ENCODE measurements at places on chromosomes 1 and 21. TPM values are rescaled to one million over a fixed set of nuclear protein-coding genes. Genes with fewer than 3 reads are reported as not detected.
A peak's percentile ranks its signal among the peaks of the same experiment; 100 is the strongest.

The NBPF6 gene
- not detected for total RNA-seq

DNA sequence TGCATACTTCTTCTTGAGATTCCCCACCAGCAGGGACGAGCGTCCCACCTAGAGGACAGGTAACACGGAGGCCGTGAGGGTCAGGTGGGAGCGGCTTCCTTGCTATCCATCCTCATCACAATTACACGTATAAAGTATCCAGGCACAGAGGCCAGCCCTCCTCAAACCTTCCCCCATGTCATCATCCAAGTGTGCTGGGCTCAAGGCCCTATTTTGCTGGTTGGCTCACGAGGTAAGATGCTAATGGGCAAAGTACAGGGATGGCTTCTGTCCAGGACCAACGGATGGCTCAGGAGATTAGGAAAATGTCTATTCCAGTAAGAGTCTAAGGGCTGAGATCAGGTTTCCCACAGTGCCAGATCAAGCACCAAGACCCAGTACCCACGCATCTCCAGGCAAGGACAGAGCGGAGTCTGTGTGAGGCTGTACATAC lies 11.5 kb upstream of the A3GALT2 start:
- peaks cover 77% of the 10 kb centered on the region for H3K36me3 ChIP-seq
- no peak for DNase-seq
- no peaks in the 10 kb centered on the region for H3K27me3 ChIP-seq

DNA sequence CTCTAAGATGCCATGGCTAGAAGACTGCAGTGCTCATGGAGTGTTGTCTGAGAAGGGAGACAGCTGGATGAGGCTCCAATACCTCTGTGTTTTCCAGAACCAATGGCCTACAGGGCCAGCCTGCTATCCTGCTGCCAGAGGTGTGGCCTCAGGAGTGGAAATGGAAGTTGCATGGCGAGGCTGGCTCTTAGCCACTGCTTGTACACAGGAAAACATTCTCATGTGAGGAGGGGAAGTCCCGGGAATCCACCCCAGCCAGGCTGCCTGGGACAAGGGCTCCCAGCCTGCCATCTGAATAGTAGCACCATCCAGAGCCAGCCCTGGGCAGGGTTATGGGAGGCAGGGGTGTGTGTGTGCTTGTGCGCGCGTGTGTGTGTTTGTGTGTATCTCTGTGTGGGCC lies 56.5 kb downstream of the SDC3 start:
- H3K4me3 ChIP-seq: no peak overlapping the region
- H3K4me1 ChIP-seq: no peaks in the 10 kb centered on the region
- no peaks in the 10 kb centered on the region for H3K36me3 ChIP-seq
- DNase-seq: peak; percentile 81

- no peak for DNase-seq
- H3K27ac ChIP-seq: no peak overlapping the region
- H3K4me3 ChIP-seq: no peak overlapping the region
- H3K27me3 ChIP-seq: no peaks in the 10 kb centered on the region
- H3K4me1 ChIP-seq: no peaks in the 10 kb centered on the region
Observed at GRCh38 chr1:174036204-174036603, 14.0 kb upstream of the RC3H1 start.

GRCh38 chr21:19228226-19228625 lies 824.6 kb upstream of the TMPRSS15 start:
- no peak overlapping the region for H3K27ac ChIP-seq
- no peak for DNase-seq
- no peaks in the 10 kb centered on the region for H3K4me1 ChIP-seq
- no peaks in the 10 kb centered on the region for H3K36me3 ChIP-seq
- H3K4me3 ChIP-seq: no peak overlapping the region

GRCh38 chr1:80531182-80531581 lies 1269.6 kb upstream of the ADGRL2 start:
- DNase-seq: no peak
- H3K4me1 ChIP-seq: no peaks in the 10 kb centered on the region
- H3K36me3 ChIP-seq: no peaks in the 10 kb centered on the region
- H3K4me3 ChIP-seq: no peak overlapping the region
- no peaks in the 10 kb centered on the region for H3K27me3 ChIP-seq

The GLMN gene
- 5.1 TPM for total RNA-seq

The HORMAD1 gene
- 0.31 TPM for total RNA-seq

DNA sequence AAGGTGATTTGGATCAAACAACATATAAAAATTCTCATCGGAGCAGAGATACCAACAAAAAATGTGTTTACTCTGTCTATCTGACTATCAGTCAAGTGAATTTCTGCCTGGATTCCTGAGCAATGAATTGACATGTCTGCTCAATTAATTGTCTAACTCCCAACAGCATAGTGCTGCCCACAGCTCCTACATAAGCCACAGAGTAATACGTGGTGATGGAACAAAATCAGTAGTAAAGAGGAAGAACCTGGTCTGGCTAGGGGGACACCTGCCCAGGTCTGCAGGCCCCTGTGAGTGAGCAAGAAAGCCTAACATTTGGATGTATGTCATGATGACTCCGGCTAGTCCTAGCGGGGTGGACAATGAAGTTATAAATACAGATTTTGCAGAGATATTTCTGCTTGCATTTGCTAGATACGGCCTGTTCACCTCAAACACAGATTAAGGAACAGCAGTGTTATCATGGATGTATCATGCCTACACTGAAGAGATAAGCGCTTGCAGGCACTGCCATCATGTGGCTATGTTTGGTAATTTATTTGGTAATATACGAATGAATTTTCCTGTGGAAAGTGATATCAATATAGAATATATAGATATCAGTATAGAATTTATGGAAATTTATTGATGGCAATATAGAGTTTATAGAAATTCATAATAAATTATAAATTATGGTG lies 69.6 kb upstream of the LRRC8B start:
- DNase-seq: no peak
- H3K4me1 ChIP-seq: no peaks in the 10 kb centered on the region
- H3K27me3 ChIP-seq: no peaks in the 10 kb centered on the region
- no peaks in the 10 kb centered on the region for H3K36me3 ChIP-seq
- H3K4me3 ChIP-seq: no peak overlapping the region

DNA sequence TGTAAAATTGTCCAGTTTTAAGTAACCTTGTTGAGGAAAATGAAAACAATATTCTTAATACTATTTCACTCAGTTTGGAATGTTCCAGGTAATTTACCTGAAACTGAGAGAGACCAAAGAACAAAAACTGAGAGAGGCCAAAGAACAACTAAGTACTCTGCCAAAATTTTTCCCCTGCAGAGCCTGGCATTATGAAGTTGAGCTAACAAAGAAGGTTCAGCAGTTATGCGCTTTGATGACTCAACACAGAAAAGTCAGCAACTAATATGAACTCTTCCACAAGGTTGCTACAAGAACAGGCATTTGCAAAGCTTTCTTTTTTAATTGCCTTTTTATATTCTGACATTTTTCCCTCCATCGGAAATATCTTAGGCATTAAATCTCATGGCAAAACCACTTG lies 270.9 kb downstream of the CHRM3 start:
- H3K27ac ChIP-seq: no peak overlapping the region
- no peak for DNase-seq
- no peaks in the 10 kb centered on the region for H3K4me1 ChIP-seq
- H3K27me3 ChIP-seq: no peaks in the 10 kb centered on the region

DNA sequence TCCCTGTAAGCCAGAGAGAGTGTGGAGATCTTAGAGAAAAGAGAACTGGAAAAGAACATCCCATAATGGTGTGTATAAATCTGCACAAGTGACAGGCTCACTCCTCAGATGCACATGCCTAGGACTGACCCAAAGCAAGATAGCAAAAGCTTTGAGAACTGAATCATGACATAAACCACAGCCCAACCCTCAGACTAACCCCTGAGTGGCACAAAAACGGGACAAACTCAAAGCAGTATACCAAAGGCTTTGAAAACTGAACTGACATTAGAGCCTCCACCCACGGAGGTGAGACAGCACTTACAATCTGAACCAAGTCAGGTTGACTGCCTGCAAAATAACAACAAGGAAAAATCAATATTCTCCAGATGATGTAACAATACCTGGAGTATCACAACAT lies 70.8 kb downstream of the TIAM1 start:
- H3K4me3 ChIP-seq: no peak overlapping the region
- H3K27me3 ChIP-seq: no peaks in the 10 kb centered on the region
- DNase-seq: no peak
- no peaks in the 10 kb centered on the region for H3K4me1 ChIP-seq
- H3K27ac ChIP-seq: no peak overlapping the region

- no peak overlapping the region for H3K27ac ChIP-seq
- DNase-seq: no peak
- H3K27me3 ChIP-seq: no peaks in the 10 kb centered on the region
- H3K36me3 ChIP-seq: peaks cover 18% of the 10 kb centered on the region
Observed at GRCh38 chr1:11053758-11054137, 6.1 kb downstream of the SRM start.

- H3K36me3 ChIP-seq: no peaks in the 10 kb centered on the region
- H3K4me1 ChIP-seq: peaks cover 16% of the 10 kb centered on the region
- peak overlapping the region; percentile 20 for H3K4me3 ChIP-seq
- H3K27me3 ChIP-seq: no peaks in the 10 kb centered on the region
- H3K27ac ChIP-seq: peak overlapping the region; percentile 78
Observed at GRCh38 chr1:24391882-24392603, 21.5 kb downstream of the STPG1 start.

The GSTM5 gene
- total RNA-seq: 3.6 TPM

GRCh38 chr1:31439276-31439675 lies 26.3 kb downstream of the SERINC2 start:
- H3K27me3 ChIP-seq: no peaks in the 10 kb centered on the region
- H3K27ac ChIP-seq: no peak overlapping the region
- no peaks in the 10 kb centered on the region for H3K4me1 ChIP-seq
- no peaks in the 10 kb centered on the region for H3K36me3 ChIP-seq

GRCh38 chr1:116382321-116382720 lies 9.3 kb downstream of the ATP1A1 start:
- H3K36me3 ChIP-seq: peaks cover 34% of the 10 kb centered on the region
- peak overlapping the region; percentile 98 for H3K27ac ChIP-seq
- H3K27me3 ChIP-seq: no peaks in the 10 kb centered on the region
- H3K4me1 ChIP-seq: no peaks in the 10 kb centered on the region

- H3K4me1 ChIP-seq: no peaks in the 10 kb centered on the region
- H3K27ac ChIP-seq: no peak overlapping the region
- H3K27me3 ChIP-seq: no peaks in the 10 kb centered on the region
- H3K4me3 ChIP-seq: no peak overlapping the region
- H3K36me3 ChIP-seq: no peaks in the 10 kb centered on the region
- peak; percentile 38 for DNase-seq
Observed at GRCh38 chr1:36888811-36889477, 145.4 kb downstream of the GRIK3 start.

GRCh38 chr1:116732726-116733125 lies 21.5 kb upstream of the CD2 start:
- no peak overlapping the region for H3K4me3 ChIP-seq
- H3K4me1 ChIP-seq: no peaks in the 10 kb centered on the region
- H3K36me3 ChIP-seq: no peaks in the 10 kb centered on the region
- DNase-seq: no peak
- H3K27ac ChIP-seq: no peak overlapping the region
- no peaks in the 10 kb centered on the region for H3K27me3 ChIP-seq

GRCh38 chr21:35995522-35996088 lies 64.7 kb downstream of the SETD4 start:
- no peak overlapping the region for H3K27ac ChIP-seq
- H3K27me3 ChIP-seq: no peaks in the 10 kb centered on the region
- no peaks in the 10 kb centered on the region for H3K36me3 ChIP-seq
- no peak for DNase-seq
- H3K4me3 ChIP-seq: no peak overlapping the region
- H3K4me1 ChIP-seq: no peaks in the 10 kb centered on the region

DNA sequence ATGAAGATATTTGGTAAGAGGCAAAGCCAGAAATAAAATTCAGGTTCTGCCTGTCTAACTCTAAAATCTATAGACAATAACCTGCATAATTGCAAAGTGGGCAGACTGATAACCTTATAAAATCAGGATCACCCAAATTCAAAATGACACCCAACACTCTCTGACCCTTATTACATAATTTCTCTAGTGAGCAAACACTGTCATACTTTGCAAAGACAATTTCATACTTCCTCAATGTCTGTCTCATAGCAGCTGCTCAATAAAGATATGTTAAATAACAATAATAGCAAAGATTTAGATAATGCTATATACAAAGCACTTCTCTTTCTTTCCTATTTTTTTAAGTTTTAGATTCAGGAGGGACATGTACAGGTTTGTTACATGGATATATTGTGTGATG lies 118.5 kb downstream of the UCHL5 start:
- H3K27me3 ChIP-seq: no peaks in the 10 kb centered on the region
- H3K36me3 ChIP-seq: no peaks in the 10 kb centered on the region
- H3K4me3 ChIP-seq: no peak overlapping the region

GRCh38 chr1:175618559-175618958 lies 124.8 kb downstream of the TNR start:
- H3K27ac ChIP-seq: no peak overlapping the region
- no peaks in the 10 kb centered on the region for H3K27me3 ChIP-seq
- DNase-seq: no peak
- H3K4me1 ChIP-seq: no peaks in the 10 kb centered on the region
- no peak overlapping the region for H3K4me3 ChIP-seq

DNA sequence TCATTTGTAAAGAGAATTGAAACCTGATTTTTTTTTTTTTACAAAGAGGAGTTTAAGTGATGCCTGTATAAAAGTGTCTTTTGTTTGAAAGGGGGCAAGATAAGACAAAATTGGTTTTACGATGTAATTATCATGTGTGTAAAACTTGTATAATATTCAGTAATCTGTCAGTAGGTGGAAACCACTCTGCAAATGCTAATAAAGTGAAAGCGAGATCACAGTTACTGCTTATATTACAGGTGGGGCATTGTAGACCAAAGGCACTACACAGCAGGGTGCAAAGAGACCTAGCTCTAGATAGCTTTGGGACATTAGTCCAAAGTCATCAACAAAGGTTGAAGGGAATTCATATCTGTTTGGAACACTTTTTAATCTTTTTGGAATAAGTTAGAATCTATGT lies 174.2 kb downstream of the LHX8 start:
- H3K4me1 ChIP-seq: no peaks in the 10 kb centered on the region
- no peaks in the 10 kb centered on the region for H3K36me3 ChIP-seq
- H3K27me3 ChIP-seq: no peaks in the 10 kb centered on the region
- H3K27ac ChIP-seq: no peak overlapping the region

The MSH4 gene
- total RNA-seq: 0.12 TPM

Data from right atrium auricular region (tissue), 2 donors.